ENCODE measurements at places on chromosomes 12 and 14. TPM values are rescaled to one million over a fixed set of nuclear protein-coding genes. Genes with fewer than 3 reads are reported as not detected.

RHOJ gene
- total RNA-seq = 7.3 TPM

MYH7 gene
- total RNA-seq = 2.0 TPM

PTPRO gene
- total RNA-seq = 2.6 TPM

ADGRD1 gene
- total RNA-seq = 4.4 TPM

CLEC12A gene
- total RNA-seq = 0.99 TPM

IFNG-AS1 gene
- total RNA-seq = not detected

CLEC1A gene
- 2.6 TPM for total RNA-seq

PPP2R5E gene
- 9.2 TPM for total RNA-seq

IKZF4 gene
- total RNA-seq = 2.6 TPM

AKAP5 gene
- total RNA-seq = not detected

NINJ2 gene
- total RNA-seq = 0.78 TPM

OR10G2 gene
- not detected for total RNA-seq

DNA sequence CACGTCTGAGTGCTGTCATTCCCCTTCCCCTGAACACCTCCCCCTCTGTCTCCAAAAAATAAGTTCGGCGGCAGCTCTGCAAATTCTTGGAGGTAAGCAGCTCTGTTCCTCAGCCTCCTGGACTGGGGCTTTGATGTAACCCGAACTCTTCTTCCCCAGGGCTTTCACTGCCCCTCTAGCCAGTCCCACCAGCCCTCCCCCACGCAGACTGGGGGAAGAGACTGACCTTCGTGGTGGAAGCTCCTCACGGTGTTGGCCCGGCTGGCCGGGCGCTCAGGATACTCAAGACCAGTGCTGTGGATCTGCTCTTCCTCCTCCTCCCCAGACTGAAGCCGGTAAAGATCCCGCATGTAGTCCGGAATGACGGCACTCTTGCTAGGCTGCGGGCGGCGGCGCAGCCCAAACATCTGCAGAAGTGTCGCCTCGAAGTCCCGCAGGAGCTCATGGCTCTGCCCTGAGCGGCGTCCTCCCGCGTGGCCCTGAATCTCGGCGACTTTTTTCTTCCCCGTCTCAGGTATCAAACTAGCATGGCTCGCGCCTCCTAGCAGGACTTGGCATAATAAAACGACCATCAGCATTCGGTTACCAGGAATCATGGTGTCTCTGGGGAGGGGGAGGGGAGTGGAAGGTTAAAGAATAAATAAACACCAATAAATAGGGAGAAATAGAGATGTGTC, 4.9 kb downstream of the BMP4 start:
- no peaks in the 10 kb centered on the region for H3K27me3 ChIP-seq
- no peak overlapping the region for H3K27ac ChIP-seq
- peaks cover 49% of the 10 kb centered on the region for H3K4me1 ChIP-seq
- DNase-seq = no peak
- no peaks in the 10 kb centered on the region for H3K36me3 ChIP-seq
- no peak overlapping the region for H3K4me3 ChIP-seq

GRCh38 chr12:127655691-127656090, 611.3 kb upstream of the TMEM132C start:
- no peaks in the 10 kb centered on the region for H3K4me1 ChIP-seq
- H3K27ac ChIP-seq = no peak overlapping the region
- DNase-seq = no peak
- H3K4me3 ChIP-seq = no peak overlapping the region
- no peaks in the 10 kb centered on the region for H3K27me3 ChIP-seq
- H3K36me3 ChIP-seq = no peaks in the 10 kb centered on the region

DNA sequence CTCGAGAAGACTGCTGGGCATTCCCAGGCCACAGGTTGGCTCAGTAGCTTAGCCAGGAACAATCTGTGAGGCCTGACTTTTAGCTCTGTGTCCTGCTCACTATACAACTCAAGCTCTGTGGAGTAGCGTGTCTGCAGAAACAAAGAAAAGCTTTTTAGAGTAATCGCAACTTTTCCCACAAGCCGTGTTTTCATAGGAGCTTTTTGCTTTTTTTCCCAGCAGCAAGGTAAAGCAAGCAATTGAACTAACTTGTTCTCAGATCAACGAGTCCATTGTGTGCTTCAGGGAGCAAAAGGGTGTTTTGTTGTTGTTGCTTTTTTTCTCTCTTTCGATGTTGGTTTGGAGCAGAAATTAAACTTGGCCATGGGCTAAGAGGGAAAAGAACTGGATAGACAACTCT, 97.3 kb upstream of the BCL2L14 start:
- no peaks in the 10 kb centered on the region for H3K27me3 ChIP-seq
- H3K4me1 ChIP-seq = no peaks in the 10 kb centered on the region
- no peak overlapping the region for H3K4me3 ChIP-seq
- DNase-seq = no peak
- no peak overlapping the region for H3K27ac ChIP-seq
- no peaks in the 10 kb centered on the region for H3K36me3 ChIP-seq

GRCh38 chr14:104680806-104681688, 8.4 kb upstream of the INF2 start:
- DNase-seq = peak; percentile 77
- H3K4me1 ChIP-seq = peaks cover 46% of the 10 kb centered on the region
- no peaks in the 10 kb centered on the region for H3K36me3 ChIP-seq
- no peak overlapping the region for H3K4me3 ChIP-seq
- peak overlapping the region; percentile 94 for H3K27ac ChIP-seq
- no peaks in the 10 kb centered on the region for H3K27me3 ChIP-seq

GRCh38 chr12:45379261-45379660, 163.4 kb downstream of the ANO6 start:
- no peaks in the 10 kb centered on the region for H3K36me3 ChIP-seq
- H3K27ac ChIP-seq = no peak overlapping the region
- no peak overlapping the region for H3K4me3 ChIP-seq
- DNase-seq = no peak
- H3K4me1 ChIP-seq = no peaks in the 10 kb centered on the region

DNA sequence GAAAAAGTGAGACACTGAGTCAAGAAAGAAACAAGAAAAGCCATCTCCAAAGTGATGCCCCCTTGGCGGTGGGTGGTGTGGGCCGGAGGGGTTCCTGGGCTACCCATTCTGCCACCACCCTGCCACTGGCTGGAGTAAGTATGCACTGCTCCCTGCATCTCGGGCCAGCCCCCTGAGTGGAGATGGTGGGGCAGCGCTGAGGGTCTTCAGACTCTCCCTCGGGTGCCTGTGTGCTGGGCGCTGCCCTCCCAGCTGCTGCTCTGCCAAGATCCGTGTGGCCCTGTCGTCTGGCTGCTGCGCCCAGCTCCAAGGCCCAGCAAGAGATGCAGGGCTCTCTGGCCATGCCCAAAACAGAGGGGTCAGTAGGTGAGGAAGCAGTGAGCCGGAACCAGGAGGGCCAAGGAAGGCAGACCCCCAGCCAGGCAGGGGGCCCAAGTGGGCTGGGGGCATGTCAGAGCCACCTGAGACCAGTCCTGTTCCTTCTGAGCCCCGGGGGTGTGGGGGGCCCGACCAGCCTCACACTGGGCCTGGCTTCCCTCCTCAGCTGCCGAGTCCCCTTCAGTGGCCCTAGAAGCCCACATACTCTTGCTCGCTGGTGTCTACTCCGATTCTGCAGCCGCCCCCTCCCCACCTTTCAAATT, 5.2 kb downstream of the GPR132 start:
- DNase-seq = no peak
- H3K36me3 ChIP-seq = no peaks in the 10 kb centered on the region

DNA sequence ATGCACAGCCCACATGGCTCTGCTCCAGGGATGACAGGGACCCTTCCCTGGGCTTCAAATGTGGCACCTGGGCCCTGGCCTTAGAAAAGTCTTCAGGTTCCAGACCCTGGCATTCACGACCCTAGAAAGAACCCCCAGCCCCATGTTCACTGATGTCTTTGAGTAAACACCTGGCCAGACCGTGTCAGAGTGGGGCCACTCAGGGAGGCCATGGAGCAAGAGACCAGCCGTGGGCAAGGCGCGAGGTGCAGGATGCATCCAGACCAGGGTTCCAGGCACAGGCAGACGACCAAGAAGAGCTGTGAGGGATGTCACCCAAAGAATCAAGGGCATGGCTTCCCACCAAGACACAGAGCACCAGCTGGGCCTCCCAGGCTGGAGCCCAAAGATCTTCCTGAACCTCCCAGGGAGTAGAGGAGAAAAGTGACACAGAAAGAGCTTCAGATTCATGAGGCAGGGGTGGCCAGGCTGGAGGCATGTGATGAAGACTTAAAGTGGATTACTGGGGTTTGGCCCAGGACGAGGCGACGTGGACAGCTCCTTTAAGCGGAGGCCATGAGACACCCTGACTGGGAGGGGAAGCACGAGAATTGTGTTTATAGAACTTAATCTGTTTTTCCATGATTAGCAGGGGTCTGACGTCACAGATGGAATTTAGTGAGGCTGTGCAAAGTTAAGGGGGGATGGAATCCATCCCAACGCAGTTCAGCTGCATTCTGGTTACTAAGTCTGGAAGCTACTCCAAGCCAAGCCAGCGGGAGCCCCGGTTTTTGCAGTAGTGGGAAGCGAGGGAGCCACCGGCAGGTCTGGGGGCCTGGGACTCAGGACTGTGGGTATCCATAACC, 61.6 kb downstream of the ARL6IP4 start:
- peaks cover 7% of the 10 kb centered on the region for H3K4me1 ChIP-seq
- no peaks in the 10 kb centered on the region for H3K27me3 ChIP-seq
- no peaks in the 10 kb centered on the region for H3K36me3 ChIP-seq
- no peak overlapping the region for H3K27ac ChIP-seq

DNA sequence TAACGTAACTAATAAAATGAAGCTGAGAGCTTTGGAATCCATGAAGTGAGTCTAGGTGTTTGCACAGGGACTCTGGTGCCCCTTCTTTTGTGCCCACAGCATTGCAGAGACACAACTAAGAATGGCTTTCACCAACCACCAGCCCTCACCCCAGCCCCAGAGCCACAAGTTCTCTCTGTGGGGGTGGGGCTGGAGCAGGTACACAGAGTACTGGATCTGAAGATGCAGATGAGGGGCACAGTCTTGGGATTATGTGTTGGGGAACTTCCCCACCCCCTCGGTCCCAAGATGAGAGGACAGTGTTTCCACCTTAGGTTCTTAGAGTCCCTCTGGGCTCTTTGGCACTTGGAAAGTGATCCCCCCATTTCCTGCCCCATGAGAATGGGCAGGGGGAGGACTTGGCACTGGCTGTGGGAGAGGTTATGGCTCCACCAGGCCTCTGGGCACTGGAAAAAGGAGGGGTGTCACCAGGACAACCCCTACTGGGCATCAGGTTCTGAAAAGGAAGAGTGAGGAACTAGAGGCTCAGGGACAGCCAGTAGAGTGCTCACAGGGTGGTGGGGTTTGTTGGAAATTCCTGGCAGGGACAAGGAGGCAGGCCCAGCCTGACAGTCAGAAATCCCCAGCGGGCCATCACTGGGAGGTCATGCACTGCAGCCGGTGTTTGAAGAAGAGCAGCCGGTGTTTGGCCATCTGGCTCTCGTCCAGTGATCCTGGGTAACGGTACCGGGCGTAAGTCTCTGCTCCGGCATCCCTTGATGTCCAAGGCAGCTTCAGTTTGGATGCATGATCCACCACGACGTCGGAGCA, 6.7 kb downstream of the B4GALNT1 start:
- peaks cover 14% of the 10 kb centered on the region for H3K4me1 ChIP-seq
- H3K27me3 ChIP-seq = no peaks in the 10 kb centered on the region
- H3K36me3 ChIP-seq = no peaks in the 10 kb centered on the region
- H3K4me3 ChIP-seq = no peak overlapping the region
- H3K27ac ChIP-seq = no peak overlapping the region

GRCh38 chr12:51941011-51941581, 10.4 kb upstream of the ACVR1B start:
- H3K27me3 ChIP-seq = no peaks in the 10 kb centered on the region
- H3K36me3 ChIP-seq = no peaks in the 10 kb centered on the region
- peaks cover 11% of the 10 kb centered on the region for H3K4me1 ChIP-seq
- H3K27ac ChIP-seq = no peak overlapping the region
- H3K4me3 ChIP-seq = no peak overlapping the region

- no peaks in the 10 kb centered on the region for H3K36me3 ChIP-seq
- no peaks in the 10 kb centered on the region for H3K27me3 ChIP-seq
- peak; percentile 76 for DNase-seq
- peaks cover 74% of the 10 kb centered on the region for H3K4me1 ChIP-seq
- H3K27ac ChIP-seq = peak overlapping the region; percentile 79
These were observed 4.1 kb upstream of the SERPINA1 start for GRCh38 chr14:94392510-94392935.

DNA sequence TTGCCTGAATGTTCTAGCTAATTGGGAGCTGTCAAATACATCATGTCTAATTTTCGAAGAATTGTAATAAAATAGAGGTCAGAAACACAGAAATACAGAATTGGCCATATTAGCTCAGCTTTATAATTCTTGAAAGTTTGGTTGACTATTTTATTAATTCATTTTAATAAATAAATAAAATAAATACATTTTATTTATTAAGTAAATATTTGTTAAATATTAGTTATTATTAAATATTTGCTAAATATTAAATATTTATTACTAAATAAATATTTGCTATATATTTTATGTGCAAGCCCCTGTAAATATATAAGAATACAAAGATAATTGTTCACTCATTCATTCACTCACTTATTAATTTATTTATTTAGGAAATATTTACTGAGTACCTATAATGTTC, 231.3 kb downstream of the SSPN start:
- H3K27ac ChIP-seq = no peak overlapping the region
- no peak overlapping the region for H3K4me3 ChIP-seq
- DNase-seq = no peak
- H3K36me3 ChIP-seq = no peaks in the 10 kb centered on the region
- H3K27me3 ChIP-seq = no peaks in the 10 kb centered on the region

Measured in body of pancreas (tissue), 4 donors.